ENCODE measurements at places on chromosomes 3 and 15.

DNA sequence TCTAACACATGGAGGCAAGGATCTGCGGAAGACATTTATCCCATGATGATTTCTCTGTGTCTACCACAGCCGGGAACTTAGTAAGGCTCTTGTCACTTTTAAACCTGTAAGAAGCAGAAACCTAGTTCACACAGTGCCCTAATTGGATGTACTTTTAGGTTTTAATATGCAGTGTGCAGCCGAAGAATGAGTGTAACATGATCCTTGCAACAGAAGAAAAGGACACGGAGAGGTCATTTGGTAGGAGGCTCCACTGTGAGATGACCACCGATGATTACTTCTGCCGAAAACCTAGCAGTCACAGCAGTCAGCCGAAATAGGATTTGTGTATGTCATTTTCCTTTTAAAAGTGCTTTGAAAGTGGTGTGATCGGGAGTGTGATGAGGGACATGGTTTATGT, 6.8 kb downstream of the CACNA1D start:
- DNase-seq: no peak

DNA sequence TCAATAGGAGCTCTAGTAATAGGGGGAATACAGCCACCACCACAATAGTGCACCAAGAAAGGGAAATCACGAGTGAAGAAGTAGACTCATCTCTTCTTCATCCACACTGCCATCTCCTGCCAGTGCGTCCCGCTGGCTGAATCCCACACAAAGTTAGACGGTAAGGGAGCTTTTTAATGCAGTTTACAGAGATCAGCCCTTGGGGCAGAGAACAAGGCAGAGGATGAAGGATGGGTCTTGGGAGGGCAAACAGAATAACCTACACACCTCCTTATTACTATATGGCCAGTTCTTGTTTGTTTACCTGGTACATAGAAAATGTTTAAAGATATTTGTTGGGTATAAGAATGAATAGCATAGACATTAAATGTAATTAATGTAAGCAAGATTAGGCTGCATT, 11.0 kb upstream of the DPH6 start:
- no peak for DNase-seq

DNA sequence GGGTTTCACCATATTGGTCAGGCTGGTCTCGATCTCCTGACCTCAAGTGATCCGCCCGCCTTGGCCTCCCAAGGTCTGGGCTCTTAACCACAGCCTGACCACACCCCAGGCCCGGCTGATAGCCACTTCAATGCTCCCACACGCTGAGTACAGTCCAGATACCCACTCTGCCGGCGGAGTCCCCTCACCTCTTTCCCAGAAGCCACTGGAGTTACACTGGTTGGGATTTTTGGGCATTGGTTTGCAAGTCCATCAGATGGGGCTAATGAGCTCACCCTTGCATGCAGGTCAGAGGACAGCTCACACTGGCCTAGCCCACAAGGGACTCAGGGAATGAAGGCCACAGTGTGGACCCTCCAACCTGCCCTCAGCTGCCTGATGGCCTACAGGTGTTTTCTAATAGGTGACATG, 60.1 kb downstream of the IQSEC1 start:
- DNase-seq: no peak

DNA sequence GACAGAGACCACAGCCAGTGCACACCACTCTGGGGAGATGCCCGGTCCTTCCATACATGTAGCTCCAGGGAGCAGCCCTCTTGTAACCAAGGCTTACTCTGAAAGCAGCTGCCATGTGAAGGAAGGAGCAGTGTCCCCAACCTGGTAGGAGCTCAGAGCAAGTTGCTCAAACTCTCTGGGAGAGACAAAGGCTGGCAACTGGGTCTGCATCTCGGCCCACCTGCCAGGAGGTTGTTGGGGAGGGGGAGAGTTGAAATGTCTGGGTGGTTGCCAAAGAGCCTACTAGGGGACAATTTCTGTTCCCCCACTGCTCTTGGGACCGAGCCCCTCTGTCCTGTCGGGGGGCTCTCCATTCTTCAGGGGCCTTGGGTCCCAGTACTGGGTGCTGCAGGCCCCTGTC, 309.9 kb downstream of the TLE3 start:
- DNase-seq: no peak

DNA sequence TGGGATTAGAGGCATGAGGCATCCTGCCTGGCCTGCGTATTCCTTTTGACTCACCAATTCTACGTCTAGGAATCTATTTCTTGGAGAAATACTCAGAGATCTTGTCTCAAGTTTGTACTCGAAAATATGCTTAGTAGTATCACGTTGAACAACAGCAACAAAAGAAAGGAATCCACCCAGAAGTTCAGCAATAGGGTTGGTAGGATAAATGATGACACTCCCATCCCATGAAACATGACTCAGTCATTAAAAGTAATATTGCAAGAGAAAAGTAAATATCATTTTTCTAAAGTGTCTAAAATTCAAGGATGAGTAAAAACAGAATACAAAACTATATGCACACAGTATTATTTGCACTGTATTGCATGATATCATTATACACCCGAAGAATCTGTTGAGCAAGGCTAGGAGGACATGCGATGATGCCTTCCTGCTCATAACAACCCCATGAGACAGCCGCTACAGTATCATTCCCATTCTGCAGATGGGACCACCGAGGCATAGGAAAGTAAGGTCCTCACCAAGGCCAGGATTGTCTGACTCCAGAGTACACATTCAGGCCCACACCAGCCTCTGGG, 61.5 kb downstream of the SLC6A1 start:
- no peak for DNase-seq

GRCh38 chr3:101867996-101868395, 18.7 kb downstream of the NFKBIZ start:
- DNase-seq: no peak

DNA sequence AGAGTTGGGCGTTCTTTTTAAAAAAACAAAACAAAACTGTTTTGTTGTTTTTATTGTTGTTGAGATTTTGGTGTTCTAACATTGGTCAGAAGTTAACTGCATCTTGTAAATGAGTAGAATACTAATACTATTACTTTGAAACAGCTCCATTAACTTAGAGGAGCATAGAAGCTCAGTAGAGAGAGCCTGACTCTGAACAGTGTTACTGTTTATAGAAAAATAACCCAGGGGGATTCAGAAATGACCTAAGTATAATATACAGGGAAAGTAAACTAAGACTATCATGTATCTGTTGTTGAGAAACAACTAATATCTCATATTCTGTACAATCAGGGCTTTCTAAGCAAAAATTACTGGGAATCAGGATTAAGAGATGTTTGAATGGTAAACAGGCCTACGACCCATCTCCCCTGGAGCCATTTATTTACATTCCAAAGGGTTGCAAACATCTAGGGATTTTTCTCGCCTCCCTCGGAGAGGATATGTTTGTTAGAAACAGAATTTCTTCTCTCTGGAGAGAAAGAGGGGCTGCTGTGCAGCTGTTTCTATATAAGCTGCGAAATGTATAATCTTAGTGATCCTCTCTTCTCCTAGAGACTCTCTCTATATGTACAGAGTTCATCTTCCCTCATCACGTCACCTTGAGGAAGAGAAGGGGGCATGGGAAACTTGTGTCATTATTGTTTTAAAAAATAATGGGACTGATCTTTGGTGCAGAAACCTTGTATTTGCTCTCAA, 827.5 kb upstream of the DPPA4 start:
- no peak for DNase-seq

DNA sequence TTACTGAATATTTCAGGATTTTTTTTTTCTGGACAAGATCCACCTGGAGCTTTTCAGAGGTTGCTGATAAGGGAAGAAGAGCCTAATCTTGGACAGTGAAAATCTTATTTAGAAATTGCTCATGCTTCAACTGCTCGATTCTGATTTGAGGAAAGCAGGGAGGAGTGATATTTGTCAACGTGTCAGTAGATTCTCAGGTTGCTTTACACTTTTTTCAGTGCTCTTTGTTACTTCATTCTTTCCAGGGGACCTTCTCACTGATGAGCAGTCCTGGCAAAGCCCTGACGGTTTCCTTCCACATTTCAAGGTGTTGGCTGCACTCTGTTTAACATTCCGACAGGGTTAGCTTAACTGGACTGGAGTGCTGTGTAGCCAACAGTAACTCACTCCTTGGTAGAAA, 24.1 kb upstream of the RARB start:
- no peak for DNase-seq

DNA sequence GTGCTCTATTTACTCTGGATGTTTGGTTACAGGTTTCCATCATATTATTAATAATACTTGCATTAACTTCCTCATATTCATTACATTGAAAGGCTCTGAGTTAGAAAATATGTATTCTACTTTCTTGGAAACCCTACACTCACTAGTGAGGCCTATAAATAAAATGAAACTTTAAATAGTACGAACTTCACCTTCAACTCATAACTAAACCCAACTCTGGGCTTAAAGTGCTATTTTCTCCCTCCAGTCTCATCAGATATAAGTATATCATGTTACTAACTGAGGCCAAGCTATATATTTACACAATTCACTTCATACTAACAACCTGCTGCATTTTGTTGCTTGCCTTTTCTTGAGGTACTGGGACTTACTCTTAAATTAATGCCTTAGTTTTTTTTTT, 306.7 kb downstream of the TIGIT start:
- DNase-seq: no peak

DNA sequence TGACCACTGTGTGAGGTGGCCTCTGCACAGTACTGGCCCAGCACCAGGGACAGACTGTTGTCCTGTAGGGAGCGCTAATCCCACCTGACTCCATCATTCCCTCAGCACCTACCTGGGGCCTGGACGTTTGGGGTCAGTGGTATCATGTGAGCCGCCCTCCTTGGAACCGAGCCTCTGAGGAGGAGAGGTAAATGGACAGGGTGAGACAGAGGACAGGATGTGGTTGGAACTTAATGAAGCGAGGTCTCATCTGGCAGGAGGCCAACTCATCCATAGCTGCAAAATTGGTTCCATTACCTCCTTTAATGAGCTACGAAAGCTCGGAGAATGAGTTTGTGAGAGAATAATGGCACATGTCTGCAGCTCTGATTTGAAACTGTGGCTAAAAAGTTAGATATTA, 13.9 kb downstream of the MAPKAPK3 start:
- DNase-seq: peak; percentile 50

- DNase-seq: no peak
Measured at GRCh38 chr15:57118013-57118799, 199.8 kb downstream of the TCF12 start.

GRCh38 chr3:148642616-148643015, 55.1 kb upstream of the AGTR1 start:
- no peak for DNase-seq

- DNase-seq: peak; percentile 20
Measured at GRCh38 chr3:138068579-138069174, 46.7 kb downstream of the DZIP1L start.

DNA sequence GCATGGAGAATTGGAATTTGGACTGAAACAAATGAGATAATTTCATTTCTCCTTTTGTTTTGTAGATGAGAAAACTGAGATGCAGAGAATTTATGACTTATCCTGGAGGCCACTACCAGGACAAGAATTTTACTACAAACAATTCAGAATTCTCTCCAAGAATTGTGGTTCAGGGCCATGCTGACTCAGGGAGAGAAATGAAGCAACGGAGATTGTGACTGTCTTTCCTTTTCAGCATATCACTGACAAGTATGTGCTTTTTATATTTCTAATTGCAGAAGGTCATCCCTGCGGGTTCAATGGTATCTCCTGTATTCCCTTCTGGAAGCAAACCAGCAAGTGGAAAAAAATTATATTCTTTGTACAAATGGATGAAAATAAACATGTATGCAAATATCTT, 170.8 kb upstream of the MITF start:
- no peak for DNase-seq

GRCh38 chr3:143084856-143085731, 34.5 kb upstream of the CHST2 start:
- no peak for DNase-seq

DNA sequence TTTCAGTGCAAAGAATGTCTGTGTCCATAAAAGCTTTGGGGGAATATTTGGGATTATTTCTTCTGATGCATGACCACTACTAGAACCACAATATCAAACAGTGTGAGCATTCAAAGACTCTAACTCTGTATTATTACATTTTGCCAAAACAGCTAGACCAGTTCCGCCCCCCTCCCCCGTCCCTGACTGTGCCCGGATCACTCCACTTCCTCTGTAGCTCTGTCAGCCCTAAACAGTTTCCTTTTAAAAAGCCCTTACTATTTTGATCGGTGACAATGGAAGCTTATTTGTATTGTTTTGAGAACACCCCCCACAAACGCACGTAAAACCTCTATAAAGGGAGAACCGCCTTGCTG, 36.6 kb upstream of the EPHB3 start:
- peak; percentile 55 for DNase-seq

GRCh38 chr3:175238801-175239200, 379.7 kb downstream of the NAALADL2 start:
- peak; percentile 93 for DNase-seq

DNA sequence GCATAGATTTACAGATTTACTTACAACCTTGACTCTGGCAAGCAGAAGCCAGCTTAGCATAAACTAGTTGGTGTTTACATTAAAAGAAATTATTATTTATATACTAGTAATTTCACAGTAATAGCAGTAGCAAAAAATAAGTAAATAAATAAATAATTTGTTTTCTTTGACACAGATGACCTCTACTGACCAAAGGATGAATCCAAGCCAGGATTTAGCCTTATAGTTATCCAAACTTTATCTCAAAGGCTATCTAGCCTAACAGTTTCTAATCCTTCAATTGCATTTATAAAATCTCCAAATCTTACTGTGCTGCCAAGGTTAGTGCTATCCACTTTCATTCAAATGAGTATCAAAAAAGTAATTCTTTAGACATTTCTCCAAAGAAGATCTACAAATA, 64.3 kb downstream of the FRMD5 start:
- DNase-seq: no peak

GRCh38 chr3:9778143-9779074, 8.7 kb upstream of the CAMK1 start:
- DNase-seq: no peak

GRCh38 chr15:101018016-101018415, 98.9 kb downstream of the LRRK1 start:
- no peak for DNase-seq

GRCh38 chr3:30437171-30437601, 169.2 kb upstream of the TGFBR2 start:
- DNase-seq: no peak

GRCh38 chr15:74664028-74664616, 31.7 kb downstream of the EDC3 start:
- DNase-seq: peak; percentile 19

DNA sequence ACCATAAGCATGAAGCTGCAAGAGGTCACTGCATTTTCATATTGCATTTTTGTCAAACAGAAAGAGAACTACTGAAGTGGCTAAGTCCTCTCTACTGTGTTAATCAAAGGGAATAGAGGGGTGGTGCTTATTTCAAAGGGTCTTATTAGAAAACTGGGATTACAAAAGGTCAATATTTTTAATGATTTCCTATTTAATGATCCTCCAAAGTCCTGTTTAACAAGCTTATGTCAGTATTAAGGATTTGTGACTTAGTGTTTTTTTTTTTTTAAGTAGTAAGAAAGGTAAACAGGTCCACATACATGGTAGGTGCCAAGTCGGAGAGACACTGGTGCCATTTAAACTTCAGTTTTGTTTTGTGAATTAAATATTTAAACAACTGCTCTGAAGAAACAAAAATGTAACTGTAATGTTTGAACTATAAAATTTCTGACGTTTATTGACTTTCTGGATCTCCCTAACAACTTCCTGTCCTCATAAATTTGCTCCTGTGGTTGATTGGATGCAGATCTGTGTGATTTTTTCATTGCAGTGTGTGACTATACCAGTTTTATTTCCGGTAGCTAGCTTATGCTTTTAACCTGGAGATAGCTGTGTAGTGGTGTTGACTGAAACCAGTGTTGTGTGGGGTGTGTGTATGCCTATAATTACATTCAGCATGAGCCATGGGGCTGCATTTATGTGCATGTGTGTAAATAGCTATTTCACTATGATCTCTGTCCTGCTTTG, 8.6 kb upstream of the CACNA1D start:
- DNase-seq: peak; percentile 17

- peak; percentile 74 for DNase-seq
Measured at GRCh38 chr15:40330368-40330836, 6.9 kb downstream of the INAFM2 start.

Measured in NCI-H510A treated with DMSO at 0.1 percent for 48 hours (cell line).